ENCODE measurements at places on chromosomes 6 and 20.

- DNase-seq = no peak
Observed at GRCh38 chr20:12262747-12263146, 345.1 kb downstream of the BTBD3 start.

DNA sequence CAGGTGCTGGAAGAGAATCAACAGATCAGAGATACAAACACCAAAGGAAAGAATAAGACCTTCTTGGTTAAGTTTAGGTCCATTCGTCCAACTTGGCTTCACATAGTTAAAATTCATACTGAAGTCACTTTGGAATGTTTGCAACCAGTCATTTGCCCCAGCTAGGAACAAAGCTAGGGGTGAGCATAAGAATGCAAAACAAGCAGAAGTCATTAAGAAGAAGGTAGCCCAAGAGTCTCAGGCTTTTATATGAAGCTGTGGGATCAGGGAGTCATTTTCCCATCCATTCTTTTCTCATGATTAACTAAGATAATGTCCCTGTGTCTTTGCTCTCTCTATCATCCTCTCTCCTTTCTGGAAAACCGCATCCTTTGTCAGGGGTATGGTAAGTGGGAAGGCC, 51.5 kb upstream of the TMEM170B start:
- no peak for DNase-seq

DNA sequence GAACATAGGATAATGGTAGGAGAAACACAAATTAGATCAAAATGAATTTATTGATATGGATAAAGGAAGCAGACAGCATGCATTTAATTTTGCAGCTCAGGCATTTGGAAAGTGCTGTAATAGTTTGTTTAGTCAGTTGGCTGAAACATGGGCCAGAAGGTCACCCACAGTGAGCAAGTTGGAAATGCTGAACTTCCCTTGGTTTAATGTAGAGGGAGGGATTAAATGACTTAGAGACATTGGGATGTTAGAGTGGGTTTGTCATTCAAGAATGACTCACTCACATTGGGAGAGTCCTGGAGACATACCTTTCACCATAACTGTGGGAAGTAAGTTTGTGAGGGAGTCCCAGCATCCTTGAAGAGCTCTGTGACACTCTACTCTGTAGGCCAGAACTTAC, 231.5 kb upstream of the PLCB4 start:
- no peak for DNase-seq

DNA sequence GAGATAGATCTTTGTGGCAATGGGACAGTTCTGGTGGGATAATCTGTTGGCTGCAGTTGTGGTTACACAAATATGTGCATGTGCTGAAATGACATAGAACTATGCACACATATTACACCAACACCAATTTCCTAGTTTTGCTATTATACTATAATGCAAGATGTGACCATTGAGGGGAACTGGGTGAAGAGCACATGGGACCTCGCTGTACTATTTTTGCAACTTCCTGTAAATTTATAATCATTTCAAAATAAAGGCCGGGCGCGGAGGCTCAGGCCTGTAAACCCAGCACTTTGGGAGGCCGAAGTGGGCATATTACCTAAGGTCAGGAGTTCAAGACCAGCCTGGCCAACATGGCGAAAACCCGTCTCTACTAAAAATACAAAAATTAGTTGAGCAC, 8.7 kb downstream of the ARMC12 start:
- DNase-seq = no peak

- DNase-seq = no peak
Observed at GRCh38 chr6:26029857-26030653, 57.2 kb upstream of the HFE start.

DNA sequence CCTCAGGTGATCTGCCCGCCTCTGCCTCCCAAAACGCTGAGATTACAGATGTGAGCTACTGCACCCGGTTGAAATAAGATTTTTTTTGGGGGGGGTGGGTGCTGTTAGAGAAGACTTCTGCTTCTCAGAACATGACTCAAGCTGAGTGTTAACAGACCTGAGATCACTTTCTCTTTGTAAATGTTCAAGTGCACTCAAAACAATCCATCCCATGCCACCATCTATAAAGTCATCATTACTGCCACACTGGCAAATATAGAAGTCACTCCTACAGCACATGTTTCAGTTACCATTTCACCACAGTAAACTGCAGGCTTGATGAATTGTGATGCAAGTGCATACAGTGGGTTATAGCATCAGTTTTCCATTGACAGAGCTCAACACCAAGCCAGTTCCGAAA, 9.0 kb downstream of the VPS16 start:
- DNase-seq = no peak

GRCh38 chr6:45668705-45669104, 291.0 kb upstream of the SUPT3H start:
- DNase-seq = no peak

GRCh38 chr6:77089776-77090175, 373.5 kb downstream of the HTR1B start:
- DNase-seq = no peak

DNA sequence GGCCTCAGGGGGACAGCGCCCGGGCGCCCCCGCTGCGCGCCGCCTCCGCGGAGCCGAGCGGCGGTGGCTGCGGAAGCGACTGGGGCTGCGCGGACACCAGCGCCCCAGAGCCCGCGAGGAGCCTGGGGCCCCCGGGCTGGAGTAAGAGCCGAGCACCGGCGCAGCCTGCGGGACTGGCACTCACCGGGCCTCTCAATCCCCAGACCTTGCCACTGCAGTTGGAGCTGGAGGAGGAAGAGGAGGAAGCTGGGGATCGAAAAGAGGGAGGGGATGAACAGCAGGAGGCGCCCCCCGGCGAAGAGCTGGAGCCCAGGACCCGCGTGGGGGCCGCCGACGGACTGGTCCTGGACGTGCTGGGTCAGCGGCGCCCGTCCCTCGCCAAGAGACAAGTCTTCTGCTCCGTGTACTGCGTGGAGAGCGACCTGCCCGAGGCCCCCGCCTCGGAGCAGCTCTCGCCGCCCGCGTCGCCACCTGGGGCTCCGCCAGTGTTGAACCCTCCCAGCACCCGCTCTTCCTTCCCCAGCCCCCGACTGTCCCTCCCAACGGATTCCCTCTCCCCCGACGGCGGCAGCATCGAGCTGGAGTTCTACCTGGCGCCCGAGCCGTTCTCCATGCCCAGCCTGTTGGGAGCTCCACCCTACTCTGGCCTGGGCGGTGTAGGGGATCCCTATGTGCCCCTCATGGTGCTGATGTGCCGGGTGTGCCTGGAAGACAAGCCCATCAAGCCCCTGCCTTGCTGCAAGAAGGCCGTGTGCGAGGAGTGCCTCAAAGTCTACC, 590 bp downstream of the RNF217 start:
- no peak for DNase-seq

- no peak for DNase-seq
Observed at GRCh38 chr20:36318166-36318565, 12.0 kb downstream of the DLGAP4 start.

Data from NCI-H187 (cell line).